ENCODE measurements at places on chromosomes 11 and 22.
A peak's percentile ranks its signal among the peaks of the same experiment; 100 is the strongest.

GRCh38 chr22:32044913-32045312 lies 1.9 kb downstream of the SLC5A1 start:
- DNase-seq, result peak; percentile 70

GRCh38 chr11:45041596-45041995 lies 90.9 kb upstream of the TP53I11 start:
- no peak for DNase-seq

- no peak for DNase-seq
Observed at GRCh38 chr11:120652705-120653335, 141.3 kb downstream of the GRIK4 start.

DNA sequence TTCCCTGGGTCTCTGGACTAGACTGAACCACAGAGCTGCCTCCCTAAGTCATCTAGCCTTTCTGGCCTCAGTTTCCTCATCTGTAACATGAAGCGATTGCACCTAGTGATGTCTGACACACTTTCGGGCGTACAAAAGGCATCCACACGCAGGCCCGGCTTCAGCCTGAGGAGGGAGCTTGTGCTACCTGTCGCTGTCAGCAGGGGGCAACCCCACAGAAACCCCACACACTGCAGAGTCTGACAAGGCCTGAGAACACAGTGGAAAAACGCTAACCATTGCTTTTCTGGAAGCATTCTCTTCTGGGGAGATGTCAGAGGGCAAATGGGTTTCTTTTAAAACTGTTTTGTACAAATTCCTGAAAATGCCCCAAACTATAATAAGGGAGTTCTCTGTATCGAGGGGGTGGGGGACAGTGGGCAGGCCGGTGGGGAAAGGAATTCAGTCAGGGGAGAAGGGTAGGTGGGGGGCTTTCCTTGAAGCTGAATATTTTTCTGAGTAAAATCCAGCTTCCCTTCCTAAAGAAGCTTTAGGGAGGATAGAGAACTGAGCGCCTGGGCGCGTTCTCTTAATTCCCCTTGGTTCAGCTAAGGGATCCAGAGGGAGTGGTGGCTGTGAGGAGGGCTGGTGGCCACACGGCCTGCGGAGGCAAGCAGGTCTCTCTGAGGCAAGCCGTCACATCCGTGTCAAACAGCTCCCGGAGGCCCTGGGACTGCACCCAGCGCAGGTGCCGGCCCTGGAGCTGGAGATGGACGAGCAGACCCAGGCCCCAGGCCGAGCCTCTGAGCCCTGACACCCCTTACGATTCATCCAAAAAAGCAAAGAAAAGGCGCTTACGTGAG lies 533 bp downstream of the ELF5 start:
- DNase-seq, result peak; percentile 59

DNA sequence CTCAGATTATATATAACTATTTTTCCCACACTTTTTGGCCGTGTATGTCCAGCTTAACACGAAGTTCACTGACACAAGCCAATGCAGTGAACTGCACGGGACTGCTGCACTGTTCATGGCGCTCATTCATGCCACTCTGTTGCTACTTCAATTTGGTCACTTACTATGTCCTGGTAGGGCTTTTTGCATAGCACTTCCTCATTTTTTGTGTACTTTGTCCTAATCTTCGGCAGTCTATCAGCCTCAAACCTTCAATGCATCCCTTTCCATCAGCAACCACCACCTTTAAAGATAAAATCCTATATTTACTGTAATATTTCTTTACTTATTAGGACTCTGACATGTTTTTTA lies 18.7 kb upstream of the ARHGAP32 start:
- no peak for DNase-seq

- no peak for DNase-seq
Observed at GRCh38 chr11:21543901-21544300, 649.0 kb upstream of the ANO5 start.

DNA sequence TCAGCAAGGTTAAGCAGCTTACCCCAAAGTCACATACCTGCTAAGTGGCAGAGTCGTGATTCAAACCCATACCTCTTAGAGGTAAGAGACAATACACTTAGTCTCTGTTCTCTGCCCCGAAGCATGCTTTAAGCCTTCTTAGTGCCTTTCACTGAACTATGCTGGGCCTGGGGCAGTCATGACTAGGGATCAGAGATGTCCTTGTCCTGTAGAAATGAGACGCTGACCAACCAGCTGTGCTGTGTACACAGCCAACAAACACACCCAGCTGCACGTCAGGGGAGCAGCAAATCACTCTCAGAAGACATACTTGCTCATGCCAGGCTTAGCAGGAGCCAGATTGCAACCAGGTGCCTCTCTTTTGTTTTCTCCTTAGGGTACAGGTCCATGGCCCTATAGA lies 255.7 kb downstream of the BUD13 start:
- DNase-seq, result no peak

GRCh38 chr22:27134315-27134701 lies 476.9 kb downstream of the MIAT start:
- peak; percentile 22 for DNase-seq

DNA sequence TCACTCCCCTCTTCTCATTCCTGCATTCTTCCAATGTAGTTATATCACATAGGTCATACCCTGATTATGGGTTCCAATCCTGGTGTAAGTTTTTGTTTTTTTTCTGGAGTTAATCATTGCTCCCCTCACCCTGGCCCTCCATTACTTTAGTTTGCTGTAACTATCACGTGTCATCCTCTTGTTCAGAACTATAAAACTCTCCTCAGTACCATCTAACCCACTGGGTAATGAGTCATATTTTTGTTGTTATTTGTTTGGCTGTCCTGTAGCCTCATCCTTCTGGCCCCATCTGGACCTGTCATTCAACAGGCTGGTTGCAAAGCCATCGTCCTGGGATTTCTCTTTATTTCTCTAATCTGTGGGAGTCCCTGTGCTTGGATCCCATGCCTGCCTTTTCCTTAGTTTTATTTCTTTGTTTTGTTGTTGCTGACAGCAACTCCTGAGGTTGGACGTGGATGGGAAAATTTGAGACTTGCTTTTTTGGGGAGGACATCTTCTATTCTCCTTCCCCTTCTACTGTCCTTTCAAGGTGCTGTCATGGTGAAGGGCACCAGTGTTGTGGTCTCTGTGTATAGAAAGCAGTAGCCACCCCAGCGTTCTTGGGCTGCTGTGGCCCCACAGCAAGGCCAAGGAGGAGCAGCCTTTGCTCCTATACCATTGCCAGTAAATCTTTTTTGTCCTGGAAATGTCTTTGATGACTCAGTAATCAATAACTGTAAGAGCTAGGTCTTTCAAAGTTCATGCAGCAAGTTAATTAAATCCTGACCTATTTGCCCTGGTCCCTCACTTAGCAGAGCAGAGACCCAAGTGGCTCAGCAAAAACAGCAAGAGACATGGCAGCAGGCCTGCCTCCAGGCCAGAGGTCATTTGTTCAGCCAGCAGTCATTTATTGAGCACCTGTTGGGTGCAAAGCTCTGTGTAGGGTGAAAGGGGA lies 82.5 kb downstream of the C22orf31 start:
- peak; percentile 53 for DNase-seq
